ENCODE measurements at places on chromosomes 1 and 21. TPM values are rescaled to one million over a fixed set of nuclear protein-coding genes. Genes with fewer than 3 reads are reported as not detected.

- ATAC-seq, result no peak
Observed at GRCh38 chr1:183869230-183869629, 64.3 kb downstream of the RGL1 start.

DNA sequence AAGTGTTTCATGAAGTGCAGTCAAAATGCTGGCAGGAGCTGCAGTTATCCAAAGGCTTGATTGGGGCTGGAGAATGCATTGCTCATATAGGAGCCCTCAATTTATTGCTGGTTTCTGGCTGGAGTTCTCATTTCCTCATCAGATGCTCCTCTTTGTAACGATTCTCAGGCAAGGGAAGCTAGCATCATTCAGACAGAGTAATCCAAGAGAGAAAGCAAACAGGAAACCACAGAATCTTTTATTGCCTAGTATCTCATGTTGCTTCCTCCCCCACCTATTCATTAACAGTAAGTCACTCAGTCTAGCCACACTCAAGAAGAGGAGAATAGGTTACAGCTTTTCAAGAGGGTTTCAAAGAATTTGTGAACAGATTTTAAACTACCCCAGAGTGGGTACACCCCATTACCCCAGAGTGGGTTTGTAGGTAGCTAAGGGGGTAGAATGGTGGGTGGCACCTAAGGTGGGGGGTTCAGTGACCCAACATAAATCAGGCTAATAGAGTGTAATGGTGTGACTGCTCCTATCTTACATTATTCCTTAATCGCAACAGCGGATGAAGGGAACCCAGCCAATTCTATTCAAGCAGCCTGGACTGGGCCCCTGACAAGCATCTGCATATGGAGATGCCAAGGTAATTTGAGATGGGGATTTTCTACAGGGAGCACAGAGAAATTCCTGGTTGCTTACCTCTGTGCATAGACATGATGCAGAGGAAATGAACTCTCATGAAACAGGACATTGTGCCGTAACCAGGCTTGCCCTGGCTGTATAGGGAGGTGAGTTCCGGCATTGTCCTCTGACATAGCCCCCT is 67.1 kb downstream of the KCNJ15 start:
- ATAC-seq, result peak; percentile 51

DNA sequence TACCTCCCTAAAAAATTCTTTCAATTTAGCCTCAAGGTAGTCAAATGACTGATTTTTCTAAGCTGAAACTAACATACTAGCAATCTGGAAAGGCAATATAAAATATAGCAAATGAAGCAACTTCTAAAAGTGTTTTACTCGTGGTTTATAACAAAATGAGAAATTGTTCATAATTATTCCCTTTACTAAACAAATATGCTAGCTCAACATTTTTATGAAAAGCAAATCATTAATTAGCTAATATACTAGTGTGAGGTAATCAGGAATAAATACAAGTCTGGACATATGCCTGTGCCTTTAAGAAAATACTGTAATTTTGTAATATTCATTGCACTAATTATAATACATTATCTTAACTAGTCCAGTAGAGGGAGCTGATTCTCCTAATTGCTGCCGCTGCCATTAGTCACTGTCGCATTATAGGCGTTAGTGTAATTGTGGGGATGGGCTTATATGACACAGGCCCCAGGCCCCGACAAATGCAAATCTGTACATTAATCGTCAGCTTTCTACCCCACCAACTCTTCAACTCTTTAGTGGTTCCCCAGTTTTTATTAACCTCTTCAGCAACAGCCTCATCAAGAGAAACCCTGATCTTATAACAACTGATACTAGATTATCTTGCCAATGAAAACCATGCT is 160.9 kb downstream of the GABPA start:
- ATAC-seq, result peak; percentile 59

DNA sequence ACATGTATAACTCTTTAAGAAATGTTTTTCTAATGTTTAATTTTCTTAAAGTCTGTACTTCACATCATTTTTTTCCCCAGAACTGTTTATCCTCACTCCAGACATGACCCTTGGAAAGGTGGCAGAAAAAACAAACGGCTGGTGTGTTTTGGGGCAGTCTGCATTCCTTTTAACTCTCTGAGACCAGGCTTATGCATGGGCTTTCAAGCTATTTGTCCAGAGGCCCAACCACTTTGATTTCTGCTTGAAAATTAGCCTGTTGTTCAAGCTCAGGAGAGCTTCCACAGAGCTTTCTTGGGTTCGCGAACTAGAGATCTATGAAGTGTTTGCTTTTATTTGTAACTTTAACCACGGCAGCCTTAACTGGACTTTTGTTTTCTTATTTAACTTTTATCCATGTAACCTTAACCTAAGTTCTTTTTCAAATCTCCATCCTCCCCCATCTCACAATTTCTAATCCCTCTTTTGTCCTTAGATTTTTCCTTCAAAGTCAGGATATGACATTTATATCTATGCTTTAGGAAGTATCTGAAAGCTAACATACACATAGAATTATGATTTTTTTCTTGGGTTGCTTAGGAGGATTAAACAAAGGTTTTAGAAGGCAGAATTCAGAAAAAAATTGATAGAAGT is 111.8 kb downstream of the FGGY start:
- no peak for ATAC-seq

- no peak for ATAC-seq
Observed at GRCh38 chr1:194293851-194294405, 1107.5 kb upstream of the B3GALT2 start.

GRCh38 chr1:228459091-228459993 is 27.8 kb upstream of the RNF187 start:
- ATAC-seq, result no peak

DNA sequence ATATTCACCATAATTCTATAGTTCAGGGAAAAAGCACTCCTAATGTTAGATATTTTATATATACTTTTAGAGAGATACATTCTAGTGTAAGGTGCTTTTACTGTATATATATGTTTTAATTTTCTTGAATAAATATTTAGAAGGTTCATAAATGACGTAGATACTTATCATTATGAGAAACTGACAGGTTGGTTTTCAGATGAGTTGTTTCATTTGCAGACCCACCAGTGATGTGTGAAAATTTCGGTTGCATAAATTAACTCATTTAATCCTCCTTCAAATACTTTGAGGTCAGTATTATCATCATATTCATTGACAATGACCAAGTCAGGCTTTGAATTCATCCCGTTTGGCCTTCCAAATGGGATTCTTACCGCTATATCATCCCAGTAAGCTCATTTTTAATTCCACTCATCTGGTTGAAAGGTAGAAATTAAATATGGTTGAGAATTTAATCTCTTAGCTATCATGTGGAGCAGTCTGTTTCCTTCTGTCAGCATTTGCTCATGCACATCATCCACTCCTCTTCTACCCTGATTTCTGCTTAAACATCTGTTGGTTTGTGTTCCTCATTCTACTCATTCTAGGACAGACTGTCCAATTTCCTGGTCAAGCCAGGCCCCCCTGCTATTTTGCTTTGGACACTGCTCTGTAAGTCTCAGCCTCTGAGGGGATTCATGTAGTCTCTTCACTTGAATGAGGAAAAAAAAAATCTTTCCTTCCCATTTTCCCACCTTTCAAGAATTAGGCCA is 1156.6 kb downstream of the PLA2G4A start:
- no peak for ATAC-seq

DNA sequence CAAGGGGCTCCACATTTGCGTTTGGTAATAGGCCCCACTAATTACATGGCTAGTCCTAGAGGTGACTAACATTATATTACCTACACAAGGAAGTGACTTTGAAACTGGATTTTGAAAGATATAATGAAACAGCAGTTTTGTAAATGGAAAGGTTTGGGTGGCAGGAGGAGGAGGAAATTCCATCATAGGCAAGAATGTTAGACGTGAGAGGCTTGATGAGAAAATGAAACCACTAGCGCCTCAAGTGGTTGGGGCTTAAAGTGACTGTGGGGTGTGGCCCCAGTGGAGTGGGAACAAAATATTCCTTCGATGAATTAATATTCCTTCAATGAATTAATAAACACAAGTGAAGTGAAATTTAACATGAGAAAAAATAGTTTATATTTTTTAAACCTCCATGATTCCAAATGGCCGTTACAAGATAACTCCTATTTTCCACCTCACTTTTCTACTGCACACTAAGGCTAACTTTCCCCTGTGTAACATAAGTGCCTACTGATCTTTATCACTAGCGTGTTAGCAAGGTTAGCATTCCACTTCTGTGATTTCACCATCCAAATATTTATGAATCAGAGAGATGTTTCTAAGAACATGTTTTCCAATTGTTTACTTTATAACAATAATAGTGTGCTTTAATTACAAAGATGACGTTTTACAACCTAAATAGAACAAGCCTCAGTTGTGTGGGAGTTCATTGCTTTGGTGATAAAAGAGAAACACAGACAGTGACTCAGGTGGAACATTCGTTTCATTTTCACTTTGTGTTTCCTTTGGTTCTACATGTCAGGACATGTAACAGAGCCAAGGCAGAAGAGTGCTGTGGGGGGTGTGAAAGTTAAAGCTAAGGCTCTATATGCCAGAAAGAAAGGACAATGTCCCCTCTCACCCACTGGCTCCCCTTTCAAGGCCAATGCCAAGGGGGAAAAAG is 12.5 kb upstream of the ATF3 start:
- peak; percentile 86 for ATAC-seq

CCDC30 gene
- 2.4 TPM for total RNA-seq

DARS2 gene
- total RNA-seq, result 38.5 TPM

HMCN1 gene
- total RNA-seq, result 0.06 TPM

ADAMTS5 gene
- total RNA-seq, result not detected

Measured in activated T-helper 17 cell treated with anti-CD3 and anti-CD28 coated beads, Interleukin-2, amount 50 U/mL, for 72 hours (primary cell).